Right ventricle myocardium inferior (tissue), 1 donor: ENCODE measurements at places on chromosomes 7 and 10.

DNA sequence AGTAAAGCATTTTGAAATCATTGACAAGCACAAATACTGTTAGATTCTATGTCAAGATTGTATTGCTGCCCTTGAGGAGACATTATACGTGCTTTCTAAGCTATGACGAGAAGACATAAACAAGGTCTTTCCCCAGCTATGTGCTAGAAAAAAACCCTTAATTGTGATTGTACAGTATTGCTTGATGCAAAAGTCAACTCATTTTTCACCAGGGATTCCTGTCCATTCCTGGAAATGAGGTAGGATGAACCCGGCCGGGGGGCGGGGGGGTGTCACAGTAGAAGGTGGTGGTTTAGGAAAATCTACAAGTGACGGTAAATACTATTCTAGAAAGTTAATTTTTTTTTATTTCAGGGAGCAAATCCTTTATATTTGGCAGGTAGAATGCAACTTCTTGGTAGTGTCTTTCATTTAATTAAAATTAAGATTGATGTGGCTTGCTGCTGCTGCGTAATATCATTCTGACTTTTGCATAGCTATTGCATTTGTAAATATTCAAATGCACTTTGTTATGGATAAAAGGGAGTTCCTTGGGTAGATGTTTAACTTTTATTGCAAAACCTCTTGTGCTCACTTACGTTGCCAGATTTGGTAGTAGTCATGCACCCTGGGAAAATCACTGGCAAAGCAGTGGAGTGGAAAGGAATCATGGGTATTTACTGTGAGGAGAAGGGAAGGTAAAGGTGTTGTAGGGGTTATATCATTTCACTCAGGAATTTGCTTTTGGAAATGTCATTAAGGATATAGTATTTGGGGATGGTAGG, 164.4 kb upstream of the PRPS1L1 start:
- DNase-seq: no peak

GRCh38 chr7:47391726-47392125, 190.2 kb downstream of the TNS3 start:
- DNase-seq: no peak

DNA sequence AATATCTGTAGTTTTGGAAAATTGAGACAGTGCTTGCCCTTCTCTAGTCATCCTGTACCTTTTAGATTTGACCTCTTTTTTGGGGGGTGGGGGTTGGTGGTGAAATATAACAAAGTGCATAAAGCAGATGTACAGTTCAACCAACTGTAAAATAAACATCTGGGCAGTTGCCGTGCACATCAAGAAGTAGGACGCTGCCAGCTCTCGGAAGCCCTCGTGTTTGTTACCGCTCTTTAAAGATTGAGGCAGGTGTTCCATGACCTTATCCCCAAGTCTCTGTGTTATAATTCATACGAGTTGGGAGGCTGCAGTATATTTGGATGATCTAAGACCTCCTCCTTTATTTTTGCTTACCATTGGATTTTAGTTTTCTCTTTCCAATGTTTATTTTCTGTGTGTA, 55.1 kb downstream of the SDK1 start:
- no peak for DNase-seq

GRCh38 chr7:73880755-73881328, 19.9 kb downstream of the TMEM270 start:
- DNase-seq: no peak
